H9 (cell line): ENCODE measurements at places on chromosomes 6 and 20.

GRCh38 chr6:156910938-156911337, 133.8 kb downstream of the ARID1B start:
- no peak for DNase-seq

DNA sequence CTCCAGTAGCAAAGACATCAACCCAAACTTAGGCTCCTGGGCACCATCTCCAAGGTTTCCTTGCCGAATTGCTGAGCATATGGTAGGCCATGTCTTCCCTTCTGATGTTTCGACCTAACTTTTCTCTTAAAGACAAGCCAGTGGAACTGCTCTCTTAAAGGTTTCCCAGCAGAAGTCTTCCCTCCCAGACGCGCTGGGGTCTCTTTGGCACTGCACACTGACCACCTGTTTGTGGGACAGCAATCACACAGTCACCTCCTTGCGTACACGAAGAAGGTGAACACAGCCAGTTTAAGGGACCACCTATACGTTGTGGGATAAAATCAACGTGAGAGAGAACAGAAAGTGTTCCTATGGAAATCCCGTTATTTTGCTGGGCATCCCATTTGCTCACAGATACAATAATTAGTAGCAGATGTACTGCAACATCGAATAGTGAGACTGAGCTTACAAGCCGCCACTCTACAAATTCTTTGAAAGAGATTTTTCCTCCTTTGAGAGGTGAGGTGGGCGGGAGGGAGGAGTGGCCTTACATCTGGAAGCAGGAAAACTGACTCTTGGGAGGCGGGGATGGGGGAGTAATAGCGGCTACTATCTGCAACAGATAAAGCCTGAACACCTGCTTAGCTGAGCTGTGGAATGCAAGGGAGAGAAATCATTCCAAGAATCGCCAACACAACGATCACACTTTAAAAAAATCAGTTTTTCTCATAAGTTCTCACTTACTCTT, 9.9 kb downstream of the GRIK2 start:
- DNase-seq = peak; percentile 78

GRCh38 chr6:160161647-160161986, 40.0 kb downstream of the SLC22A1 start:
- peak; percentile 41 for DNase-seq

- no peak for DNase-seq
Observed at GRCh38 chr6:133247581-133247980, 6.4 kb downstream of the EYA4 start.

GRCh38 chr6:62978920-62979319, 232.3 kb upstream of the FKBP1C start:
- DNase-seq = no peak

DNA sequence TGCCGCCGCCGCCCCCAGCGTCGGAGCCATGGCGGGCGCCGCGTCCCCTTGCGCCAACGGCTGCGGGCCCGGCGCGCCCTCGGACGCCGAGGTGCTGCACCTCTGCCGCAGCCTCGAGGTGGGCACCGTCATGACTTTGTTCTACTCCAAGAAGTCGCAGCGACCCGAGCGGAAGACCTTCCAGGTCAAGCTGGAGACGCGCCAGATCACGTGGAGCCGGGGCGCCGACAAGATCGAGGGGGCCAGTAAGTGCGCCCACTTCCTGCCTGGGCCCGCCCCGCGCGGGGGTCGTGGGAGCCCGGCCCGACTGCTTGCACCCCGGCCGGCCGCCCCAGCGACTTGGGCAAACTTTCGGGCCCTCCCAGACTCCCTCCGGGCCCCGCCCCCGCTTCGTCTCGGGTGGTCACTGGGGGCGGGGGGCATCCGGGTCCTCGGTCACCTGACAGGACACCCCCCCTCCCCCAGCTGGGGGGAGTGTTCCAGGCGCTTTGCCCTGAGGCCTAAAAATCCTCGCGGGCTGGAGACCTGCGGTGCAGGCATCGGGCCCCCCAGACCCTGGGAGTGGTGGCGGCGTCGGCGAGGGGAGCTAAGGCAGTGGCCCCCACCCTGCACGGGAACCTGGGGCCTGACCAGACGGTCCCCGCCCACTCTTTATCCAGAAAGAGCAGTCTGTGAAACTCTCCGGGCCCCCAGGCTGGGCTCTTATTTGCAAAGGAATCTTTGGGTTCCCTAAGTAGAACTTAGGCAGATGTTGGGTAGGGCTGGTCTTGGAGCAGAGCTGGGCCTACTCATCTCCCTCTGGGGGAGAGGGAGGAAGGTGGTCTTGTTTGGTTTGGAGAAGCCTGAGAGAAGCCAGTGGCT, 501 bp downstream of the PLCG1 start:
- peak; percentile 87 for DNase-seq

GRCh38 chr6:44133003-44133931, 5.9 kb downstream of the TMEM63B start:
- peak; percentile 59 for DNase-seq

GRCh38 chr6:16762268-16762549, 949 bp upstream of the ATXN1 start:
- DNase-seq = no peak
